Putamen (tissue), 1 donor: ENCODE measurements at places on chromosomes 13 and 19.

DNA sequence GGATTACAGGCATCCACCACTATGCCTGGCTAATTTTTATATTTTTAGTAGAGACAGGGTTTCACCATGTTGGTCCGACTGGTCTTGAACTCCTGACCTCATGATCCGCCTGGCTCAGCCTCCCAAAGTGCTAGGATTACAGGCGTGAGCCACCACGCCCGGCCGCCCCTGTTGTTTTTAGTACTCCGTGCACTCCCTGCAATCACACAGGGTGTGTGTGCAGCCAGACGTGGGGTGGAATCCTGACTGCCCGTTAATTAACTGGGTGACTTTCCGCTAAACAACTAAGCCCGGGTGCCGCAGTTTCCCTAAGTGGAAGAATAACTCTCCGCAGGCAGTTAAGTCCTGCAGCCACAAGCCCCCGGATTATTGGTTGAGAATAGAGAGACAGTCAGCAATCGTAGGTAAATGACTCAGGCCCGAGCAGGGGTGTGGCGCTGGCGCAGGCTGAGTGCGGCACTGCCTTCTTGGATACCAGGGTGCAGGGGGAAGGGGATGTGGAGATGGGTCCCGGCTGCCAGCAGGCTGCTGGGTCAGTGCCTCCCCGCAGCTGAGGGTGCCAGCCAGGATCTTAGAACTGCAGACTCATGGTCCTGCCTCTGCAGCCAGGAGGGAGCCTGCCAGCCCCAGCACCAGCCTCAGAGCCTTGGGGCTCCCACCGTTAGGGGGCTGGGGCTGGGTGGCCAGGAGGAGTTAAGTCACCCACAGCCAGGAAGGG lies 6.1 kb upstream of the FXYD3 start:
- peak; percentile 69 for DNase-seq

DNA sequence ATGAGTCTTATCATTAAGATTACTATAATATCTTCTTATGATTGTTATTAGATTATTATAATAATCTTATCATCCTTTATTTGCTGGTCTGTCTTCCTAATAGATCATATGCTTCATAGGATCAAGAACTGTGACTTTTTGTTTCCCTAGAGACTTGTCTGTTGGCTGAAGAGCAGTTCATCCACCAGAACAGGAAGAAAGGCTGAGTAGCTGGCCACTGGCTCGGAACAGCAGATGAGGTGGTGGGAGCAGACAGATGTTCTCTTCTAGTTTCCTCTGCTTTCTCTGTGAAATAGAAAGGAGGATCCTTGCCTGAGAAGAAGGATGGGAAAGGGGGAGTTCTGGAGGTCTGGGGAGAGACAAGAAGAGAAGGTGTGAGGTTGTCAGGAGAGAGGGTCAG lies 120.0 kb downstream of the CCNA1 start:
- DNase-seq: no peak

DNA sequence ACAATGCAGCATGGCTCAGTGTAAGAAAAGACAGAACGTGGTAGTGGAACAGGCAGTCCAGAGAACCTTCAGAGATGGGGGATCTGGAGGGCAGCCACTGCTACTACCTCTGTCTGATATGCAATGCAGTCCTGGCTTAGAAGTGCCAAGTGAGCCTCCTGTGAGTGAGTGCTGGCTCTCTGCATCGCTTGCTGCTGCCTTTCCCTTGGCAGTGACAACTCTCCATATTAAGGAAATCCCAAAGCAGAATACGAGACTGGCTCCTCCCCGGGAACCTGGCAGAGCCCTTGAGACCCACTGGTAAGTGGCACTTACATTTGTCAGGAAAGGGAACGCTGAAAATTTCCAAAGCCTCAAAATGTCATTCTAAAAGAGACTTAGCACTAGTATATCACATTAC lies 7.5 kb downstream of the DOCK9 start:
- no peak for DNase-seq

DNA sequence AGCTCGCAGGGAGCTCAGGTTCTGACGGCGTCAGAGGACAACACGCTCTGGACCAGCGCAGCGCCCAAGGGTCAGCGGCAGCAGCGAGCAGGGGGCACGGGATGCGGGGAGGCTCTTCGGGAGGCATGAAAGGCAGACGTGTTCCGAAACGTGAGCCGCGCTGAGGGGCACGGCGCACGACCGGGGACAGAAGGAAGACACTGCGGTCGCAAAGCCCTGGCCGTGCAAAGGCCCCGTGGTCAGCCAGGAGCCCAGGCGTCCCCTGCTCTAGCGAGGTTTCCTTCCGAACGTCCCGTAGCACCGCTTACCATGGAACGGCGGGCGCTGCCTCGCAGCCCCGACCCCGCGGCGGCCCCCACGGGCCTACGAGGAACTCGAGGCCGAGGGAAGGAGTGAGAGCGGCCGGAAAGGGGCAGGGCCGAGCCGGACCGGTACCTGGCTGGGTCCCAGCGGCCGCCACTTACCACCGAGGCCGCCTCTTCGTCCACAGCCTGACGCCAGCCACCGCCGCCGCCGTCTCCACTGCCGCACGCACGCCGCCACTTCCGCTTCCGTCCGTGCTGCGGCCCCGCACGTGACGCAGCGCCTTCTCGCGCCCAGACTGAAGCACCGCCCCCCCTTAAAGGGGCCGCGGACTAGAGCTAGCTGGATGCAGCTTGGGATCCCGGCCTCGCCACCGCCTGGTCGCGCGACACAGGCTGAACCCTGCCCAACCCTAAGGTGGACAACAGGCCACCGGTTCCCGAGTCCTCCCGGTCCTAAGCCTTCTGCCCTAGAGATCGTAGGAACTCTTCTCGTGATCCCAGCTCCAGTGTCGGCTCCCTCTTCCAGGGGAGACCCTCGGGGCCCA lies 9.4 kb downstream of the ABHD17A start:
- DNase-seq: peak; percentile 93

DNA sequence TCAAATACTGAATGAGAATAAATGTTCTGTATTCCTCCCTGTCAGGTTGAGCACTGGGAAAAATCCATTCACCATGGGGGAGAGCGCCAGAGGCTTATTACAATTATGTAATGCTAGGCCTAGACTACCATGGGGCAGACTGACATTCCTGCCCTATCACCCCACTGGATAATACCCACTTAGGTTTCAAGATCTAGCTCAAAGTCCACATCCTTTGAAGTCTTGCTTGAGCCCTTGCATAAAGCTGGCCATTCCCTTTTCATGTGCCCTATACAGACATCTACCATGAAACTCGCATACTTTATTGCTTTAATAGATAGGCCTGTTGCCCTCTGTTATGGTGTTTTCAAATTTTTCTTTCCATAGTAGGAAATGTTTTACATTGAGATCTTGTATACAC lies 149.3 kb downstream of the RGCC start:
- no peak for DNase-seq

GRCh38 chr13:92769046-92769445 lies 457.6 kb upstream of the GPC6 start:
- DNase-seq: no peak

- peak; percentile 84 for DNase-seq
These were observed 107.2 kb downstream of the URI1 start for GRCh38 chr19:30049226-30049625.

GRCh38 chr13:110592665-110593064 lies 22.7 kb upstream of the NAXD start:
- DNase-seq: no peak

DNA sequence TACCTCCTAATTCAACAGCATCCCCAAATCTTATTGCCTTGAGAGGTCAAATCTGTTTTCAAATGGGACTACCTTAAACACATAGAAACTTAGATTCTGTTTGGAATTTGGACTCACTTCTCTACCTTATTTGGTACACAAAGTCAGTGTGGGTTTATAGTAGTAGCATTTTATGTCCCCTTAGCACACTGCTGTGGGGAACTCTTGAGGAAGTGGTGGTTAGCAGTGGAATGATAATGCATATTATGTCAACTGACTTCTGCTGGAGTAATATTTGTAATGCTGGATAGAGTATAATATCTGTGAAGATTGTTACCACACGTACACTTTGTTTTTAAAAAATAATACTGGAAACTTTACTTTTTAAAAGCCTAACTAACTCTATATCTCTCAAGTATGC lies 386.3 kb downstream of the NDFIP2 start:
- no peak for DNase-seq

GRCh38 chr13:50599046-50599445 lies 244.4 kb downstream of the DLEU7 start:
- no peak for DNase-seq

DNA sequence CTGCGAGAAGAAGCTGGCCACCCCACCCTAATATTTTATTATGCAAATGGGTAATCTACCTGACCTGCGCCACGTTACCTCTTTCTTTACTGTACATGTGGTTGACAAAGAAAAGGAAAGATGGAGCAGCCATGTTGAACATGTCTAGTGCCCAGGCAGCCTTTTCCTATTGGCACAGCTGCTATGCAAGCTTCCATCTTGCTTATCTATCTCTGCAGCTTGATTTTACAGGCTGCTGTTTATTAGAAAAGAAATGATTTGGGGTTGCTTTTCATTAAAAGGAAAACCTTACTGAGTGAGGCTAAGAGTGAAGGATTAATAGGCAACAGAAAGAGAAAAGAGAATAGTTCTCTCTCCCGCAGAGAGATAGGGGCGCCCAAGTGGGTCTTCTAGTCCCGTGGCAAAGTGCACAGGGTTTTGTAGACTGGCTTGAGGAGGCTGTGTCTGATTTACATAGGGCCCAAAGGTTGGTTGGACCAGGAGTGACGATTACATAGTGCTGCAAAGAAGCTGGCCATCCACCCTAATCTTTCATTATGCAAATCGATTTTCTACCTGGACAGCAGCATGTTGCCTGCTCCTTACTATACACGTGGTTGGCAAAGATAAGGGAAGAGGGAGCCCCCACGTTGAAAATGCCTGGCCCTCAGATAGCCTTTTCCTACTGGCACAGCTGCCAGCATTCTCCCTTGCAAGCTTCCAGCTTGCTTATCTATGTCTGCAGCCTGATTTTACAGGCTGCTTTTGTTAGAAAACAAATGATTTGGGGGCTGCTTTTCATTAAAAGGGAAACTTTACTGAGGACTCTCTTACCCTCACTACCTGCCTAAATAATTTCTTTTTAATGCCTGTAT lies 28.3 kb downstream of the OR10H4 start:
- DNase-seq: no peak

DNA sequence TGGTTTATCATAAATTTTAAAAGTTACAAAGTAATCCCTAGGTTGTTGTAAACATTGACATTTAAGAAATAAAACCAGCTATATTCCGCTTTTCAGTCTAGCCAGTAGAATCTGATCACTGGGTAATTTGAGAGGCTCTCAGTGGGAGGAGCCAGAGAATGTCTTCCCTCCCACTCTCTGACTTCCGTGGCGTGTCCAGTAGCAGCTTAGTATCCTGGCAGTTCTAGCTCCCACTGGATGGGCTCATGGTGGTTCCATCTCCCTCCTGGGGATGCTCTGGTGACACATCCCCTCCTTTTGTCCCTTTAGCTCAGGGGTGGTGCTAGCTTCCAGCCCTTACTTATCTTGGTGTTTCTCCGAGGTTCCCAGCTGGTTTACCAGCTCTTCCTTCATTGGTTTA lies 34.5 kb downstream of the MTUS2 start:
- DNase-seq: no peak

DNA sequence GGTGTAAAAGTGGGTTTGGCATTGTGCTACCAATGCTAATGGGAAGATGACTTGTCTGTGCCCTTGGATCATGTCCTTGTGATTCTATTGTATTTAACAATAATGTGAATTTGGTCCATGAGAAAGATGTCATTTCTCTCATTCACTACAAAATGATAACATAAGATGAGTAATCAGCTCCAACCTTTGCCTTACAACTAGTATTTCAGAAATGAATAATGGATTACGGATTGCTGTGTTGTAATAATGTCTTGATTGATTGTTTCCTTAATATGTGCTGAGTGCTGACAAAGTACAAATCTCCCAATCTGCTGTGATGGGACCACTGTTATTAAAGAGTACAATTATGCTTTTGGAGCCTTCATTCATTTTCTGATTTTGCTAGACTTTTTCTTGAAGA lies 375.0 kb downstream of the PCDH9 start:
- DNase-seq: no peak

DNA sequence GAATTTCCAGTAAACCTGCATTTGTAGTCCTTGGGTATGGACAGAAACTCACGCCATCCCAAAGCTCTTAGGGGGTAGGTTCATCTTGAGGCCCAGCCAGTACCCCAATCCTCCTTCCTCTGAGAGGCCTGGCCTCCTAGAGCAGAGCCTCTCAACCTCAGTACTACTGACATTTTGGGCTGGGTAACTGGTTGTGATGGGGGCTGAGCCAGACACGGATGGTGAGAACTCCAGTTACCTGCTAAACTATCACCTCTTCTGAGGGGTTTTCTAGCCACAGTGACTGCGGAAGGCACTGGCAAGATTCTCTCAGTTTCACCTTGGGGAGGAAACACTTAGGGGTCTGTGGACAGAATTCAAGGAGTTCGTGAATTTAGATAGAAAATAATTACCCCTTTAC lies 156.2 kb downstream of the CACNA1A start:
- no peak for DNase-seq
